ENCODE measurements at places on chromosomes 5 and 9.

- no peak for DNase-seq
Observed at GRCh38 chr5:181198905-181199519, 6.0 kb downstream of the TRIM7 start.

DNA sequence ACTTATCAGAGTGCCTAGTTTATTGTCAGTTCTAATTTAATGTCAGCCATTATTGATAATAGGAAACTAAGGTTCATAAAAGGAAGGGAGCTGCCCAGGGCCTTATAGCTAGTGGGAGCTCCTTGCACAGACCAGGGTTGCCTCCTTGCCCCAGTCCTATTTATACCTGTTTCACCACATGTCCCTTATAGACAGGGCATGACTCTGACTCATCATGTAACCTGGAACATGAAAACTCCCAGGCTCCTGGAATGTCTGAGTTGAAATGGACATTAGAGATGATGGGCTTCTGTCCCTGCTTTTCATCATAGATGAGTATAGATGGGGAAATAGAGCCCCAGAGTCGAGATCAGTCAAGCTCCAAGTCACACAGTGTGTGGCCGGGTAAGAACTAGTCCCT lies 21.1 kb downstream of the FAT2 start:
- no peak for DNase-seq

DNA sequence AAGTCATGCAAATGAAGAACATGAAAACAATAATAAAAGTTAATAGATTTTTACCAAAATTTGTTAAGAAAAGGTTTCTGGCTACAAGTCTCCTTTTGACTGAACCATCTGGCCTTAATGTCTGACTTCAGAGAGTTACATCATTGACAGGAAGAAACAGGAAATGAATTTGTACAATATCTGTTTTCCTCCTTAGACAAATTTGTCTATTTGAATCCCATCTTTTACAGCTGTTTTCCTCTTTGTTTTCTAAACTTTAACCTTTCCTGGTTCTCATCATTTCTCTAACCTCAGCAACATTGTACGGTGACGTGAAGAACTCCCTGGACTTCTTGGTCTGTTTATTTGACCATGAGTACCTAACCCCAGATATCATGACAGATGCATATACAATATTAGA lies 567.5 kb upstream of the RIOK2 start:
- DNase-seq, result no peak

DNA sequence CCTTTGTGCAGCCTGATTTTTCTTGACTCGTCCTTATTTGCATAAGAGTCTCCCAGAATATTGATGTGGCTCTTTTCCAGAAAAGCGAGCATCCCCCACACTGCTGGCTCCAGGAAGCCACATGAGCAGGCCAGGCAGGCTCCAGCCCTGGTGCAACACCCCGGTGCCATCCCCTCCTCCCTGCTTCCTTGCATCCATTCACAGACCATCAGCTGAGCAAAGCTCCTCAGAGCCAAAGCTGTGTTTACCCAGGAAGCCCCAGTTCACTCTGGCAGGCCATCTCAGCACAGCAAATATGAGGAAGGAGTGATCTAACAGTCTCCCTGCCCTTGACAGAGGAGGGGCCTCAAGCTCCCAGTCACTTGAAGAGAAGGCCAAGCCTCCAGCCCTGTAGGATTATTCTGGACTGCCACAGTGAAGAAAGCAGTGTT lies 34.4 kb downstream of the INSYN2B start:
- DNase-seq, result no peak

DNA sequence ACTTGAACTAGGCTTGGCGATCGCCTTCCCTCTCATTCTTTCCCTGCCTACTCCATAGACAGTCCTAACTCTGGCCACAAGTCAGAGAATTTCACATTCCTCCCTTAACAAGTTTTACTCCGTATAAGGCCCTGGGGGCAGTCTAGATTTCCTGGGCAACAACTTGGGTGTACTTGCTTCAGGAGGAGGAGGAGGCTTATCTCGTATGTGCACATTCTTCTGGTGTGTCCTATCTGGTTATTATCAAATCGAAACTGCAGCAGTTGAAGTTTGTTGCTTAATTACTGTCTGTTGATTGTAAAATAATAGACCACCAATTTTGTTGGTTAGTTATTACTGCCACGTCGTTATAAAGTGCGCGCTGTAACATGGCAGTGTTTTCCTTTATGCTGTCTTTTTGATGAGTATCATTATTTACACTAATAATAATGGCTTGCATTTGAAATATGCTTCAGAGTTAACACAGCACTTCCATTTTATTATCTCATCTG lies 42.0 kb downstream of the PIP5K1B start:
- DNase-seq, result no peak

Data from activated gamma-delta T cell treated with anti-CD3 and anti-CD28 coated beads, Interleukin-2, amount 50 U/mL, for 16 hours (primary cell).